ENCODE measurements at places on chromosomes 11 and 22. TPM values are rescaled to one million over a fixed set of nuclear protein-coding genes. Genes with fewer than 3 reads are reported as not detected.

Gene LRRC10B
- 12.4 TPM for polyA plus RNA-seq

Gene SLC22A6
- not detected for polyA plus RNA-seq

Gene SELENOH
- 509 TPM for polyA plus RNA-seq

Gene BTBD18
- polyA plus RNA-seq = not detected

Gene CRYBB2
- 2.4 TPM for polyA plus RNA-seq

Gene RFPL3
- 0.50 TPM for polyA plus RNA-seq

Gene GUCY1A2
- polyA plus RNA-seq = 5.1 TPM

Gene SMTNL1
- not detected for polyA plus RNA-seq

Gene DDIAS
- polyA plus RNA-seq = 0.26 TPM

Gene TRIM29
- 0.82 TPM for polyA plus RNA-seq
